ENCODE measurements at places on chromosomes 1 and 21. TPM values are rescaled to one million over a fixed set of nuclear protein-coding genes. Genes with fewer than 3 reads are reported as not detected.
A peak's percentile ranks its signal among the peaks of the same experiment; 100 is the strongest.

- peak overlapping the region; percentile 53 for H3K4me3 ChIP-seq
- H3K27me3 ChIP-seq: no peaks in the 10 kb centered on the region
- H3K4me1 ChIP-seq: no peaks in the 10 kb centered on the region
- H3K27ac ChIP-seq: peak overlapping the region; percentile 11
Measured at GRCh38 chr1:36400825-36401601, 3.3 kb upstream of the LSM10 start.

- H3K4me3 ChIP-seq: no peak overlapping the region
- DNase-seq: no peak
- no peaks in the 10 kb centered on the region for H3K36me3 ChIP-seq
Measured at GRCh38 chr1:29653034-29653810, 416.9 kb downstream of the PTPRU start.

DNA sequence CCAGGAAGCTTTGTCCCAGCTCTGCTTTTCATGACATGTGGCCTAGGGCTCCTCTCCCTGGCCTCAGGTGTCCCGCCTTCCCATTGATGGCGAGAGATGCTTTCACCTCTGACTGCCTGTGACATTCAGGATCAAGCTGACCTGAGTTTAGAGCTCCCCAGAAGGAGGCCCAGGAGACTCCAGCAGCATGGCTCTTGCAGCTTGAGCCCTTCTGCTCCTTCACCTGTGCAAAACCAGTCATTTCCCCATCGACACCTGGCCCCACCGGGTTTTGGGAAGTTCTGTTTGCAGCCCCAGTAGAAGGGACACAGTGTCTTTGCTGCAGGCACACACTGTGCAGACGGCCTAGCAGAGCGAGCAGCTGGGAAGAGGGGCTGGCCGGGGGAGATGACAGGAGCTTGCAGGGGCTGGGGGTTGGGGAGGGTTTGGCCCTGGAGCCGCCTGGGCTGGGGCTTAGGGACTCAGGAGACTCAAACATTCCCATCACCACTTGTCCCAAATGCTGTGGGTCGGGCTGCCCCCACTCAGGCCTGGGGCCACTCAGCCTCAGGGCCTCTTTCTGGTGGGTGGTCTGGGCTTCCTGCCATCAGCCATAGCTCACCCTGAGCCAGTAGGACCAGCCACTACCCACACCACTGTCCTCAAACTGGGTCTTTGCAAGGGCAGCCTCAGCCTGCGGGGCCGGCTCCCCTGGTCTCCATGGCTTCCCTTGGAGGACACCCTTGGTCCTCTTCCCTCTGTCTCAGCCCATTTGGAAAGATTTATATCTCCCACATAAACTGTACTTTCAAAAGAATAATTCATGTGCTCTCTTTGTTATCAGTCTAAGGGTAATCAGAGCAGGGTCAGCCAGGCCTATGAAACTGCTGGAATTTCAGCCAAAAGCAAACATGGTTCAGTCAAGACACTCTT is 3.8 kb upstream of the EDN2 start:
- H3K27me3 ChIP-seq: no peaks in the 10 kb centered on the region
- no peaks in the 10 kb centered on the region for H3K4me1 ChIP-seq
- no peaks in the 10 kb centered on the region for H3K36me3 ChIP-seq
- H3K27ac ChIP-seq: no peak overlapping the region
- H3K4me3 ChIP-seq: no peak overlapping the region

DNA sequence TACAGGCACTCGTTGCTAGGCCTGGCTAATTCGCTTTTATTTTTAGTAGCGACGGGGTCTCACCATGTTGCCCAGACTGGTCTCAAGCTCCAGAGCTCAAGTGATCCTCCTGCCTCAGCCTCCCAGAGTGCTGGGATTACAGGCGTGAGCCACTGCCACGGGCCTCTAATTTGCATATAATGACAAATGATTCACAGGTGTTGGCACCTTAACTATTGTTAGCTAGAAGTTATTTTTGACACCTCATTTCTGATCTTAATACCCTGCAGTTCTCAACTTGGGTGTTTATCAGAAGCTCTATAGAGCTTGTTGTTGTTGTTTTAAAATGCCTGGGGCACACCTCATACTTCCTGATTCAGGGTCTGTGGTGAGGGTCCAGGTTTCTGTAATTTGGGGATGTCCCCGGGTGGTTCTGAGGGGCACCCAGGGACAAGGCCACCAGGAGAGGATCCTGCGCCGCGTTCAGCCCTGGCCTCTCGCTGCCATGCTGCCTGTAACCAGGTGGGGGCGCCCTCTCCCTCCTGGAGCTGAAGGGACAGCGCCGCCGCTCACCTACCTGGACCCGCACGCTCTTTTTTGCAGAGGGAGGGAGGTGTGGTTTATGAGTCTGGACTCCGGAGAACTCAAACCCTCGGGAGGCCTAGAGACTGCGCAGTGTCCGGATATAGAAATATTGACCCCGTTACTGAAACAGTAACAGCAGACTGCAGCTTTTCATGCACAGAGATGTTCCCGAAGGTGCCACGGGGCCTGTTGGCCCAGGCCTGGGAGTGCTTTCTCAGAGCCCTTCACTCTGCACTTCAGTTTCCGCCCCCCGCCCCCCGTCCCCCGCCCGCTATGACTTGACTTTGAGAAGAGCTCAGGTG is 23.0 kb upstream of the NEK2 start:
- no peak overlapping the region for H3K27ac ChIP-seq
- no peaks in the 10 kb centered on the region for H3K36me3 ChIP-seq
- no peaks in the 10 kb centered on the region for H3K27me3 ChIP-seq
- no peaks in the 10 kb centered on the region for H3K4me1 ChIP-seq
- DNase-seq: peak; percentile 66
- peak overlapping the region; percentile 40 for H3K4me3 ChIP-seq

GRCh38 chr1:24513706-24514105 is 11.1 kb downstream of the RCAN3 start:
- H3K36me3 ChIP-seq: no peaks in the 10 kb centered on the region
- H3K27me3 ChIP-seq: no peaks in the 10 kb centered on the region
- no peaks in the 10 kb centered on the region for H3K4me1 ChIP-seq
- no peak for DNase-seq
- no peak overlapping the region for H3K27ac ChIP-seq

DNA sequence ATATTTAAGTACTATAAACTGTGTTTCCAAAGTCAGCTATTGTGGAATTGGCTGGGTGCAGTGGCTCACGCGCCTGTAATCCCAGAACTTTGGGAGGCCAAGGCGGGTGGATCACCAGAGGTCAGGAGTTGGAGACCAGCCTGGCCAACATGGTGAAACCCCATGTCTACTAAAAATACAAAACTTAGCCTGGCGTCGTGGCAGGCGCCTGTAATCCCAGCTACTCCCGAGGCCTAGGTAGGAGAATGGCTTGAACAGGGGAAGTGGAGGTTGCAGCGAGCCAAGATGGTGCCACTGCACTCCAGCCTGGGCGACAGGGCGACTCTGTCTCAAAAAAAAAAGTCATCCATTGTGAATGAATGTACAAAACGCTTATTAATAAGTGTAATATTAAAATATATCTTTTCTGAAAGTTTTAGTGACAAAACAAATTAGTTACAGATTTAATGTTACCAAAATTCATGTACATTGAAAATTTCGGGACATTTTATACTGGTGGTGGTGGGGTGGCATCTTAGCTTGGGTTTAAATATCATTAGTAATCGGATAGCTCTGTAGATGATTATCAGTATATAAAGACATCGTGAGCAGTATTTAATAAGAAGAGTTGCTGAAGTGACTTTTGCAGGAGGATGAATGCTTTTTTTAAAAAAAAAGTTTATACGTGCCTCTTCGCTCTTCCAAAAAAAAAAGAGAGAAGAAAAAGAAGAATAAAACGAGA is 503 bp upstream of the SRSF11 start:
- H3K36me3 ChIP-seq: no peaks in the 10 kb centered on the region
- DNase-seq: no peak
- no peaks in the 10 kb centered on the region for H3K27me3 ChIP-seq

- no peak overlapping the region for H3K4me3 ChIP-seq
- H3K36me3 ChIP-seq: no peaks in the 10 kb centered on the region
- no peaks in the 10 kb centered on the region for H3K27me3 ChIP-seq
- DNase-seq: no peak
Measured at GRCh38 chr1:160590488-160590887, 11.2 kb upstream of the CD84 start.

DNA sequence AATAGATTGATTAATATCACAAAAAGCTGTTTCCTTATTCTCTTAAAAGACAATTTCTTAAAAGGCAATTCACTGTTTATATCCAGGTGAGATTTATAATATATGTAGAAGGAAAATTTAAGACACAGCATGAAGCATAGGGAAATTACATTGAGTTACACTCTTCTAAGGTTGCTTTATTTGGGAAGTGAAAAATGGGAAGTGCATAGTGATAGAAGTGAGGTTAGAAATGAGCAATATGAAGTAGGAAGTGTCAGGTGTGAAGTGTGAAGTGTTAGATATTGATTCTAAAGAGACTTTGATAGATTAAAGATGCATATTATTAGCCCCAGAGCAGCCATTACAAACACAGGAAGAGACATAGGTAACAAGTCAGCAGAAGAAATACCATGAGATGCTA is 40.3 kb downstream of the FH start:
- no peaks in the 10 kb centered on the region for H3K4me1 ChIP-seq
- H3K27ac ChIP-seq: no peak overlapping the region
- H3K27me3 ChIP-seq: no peaks in the 10 kb centered on the region
- DNase-seq: no peak
- no peaks in the 10 kb centered on the region for H3K36me3 ChIP-seq

GRCh38 chr1:244173769-244174168 is 122.7 kb downstream of the ZBTB18 start:
- DNase-seq: no peak
- no peaks in the 10 kb centered on the region for H3K36me3 ChIP-seq
- H3K4me3 ChIP-seq: no peak overlapping the region
- no peak overlapping the region for H3K27ac ChIP-seq
- no peaks in the 10 kb centered on the region for H3K4me1 ChIP-seq

GRCh38 chr1:202745323-202745888 is 35.2 kb upstream of the SYT2 start:
- no peak overlapping the region for H3K4me3 ChIP-seq
- H3K36me3 ChIP-seq: peaks cover 14% of the 10 kb centered on the region
- H3K27me3 ChIP-seq: no peaks in the 10 kb centered on the region

DNA sequence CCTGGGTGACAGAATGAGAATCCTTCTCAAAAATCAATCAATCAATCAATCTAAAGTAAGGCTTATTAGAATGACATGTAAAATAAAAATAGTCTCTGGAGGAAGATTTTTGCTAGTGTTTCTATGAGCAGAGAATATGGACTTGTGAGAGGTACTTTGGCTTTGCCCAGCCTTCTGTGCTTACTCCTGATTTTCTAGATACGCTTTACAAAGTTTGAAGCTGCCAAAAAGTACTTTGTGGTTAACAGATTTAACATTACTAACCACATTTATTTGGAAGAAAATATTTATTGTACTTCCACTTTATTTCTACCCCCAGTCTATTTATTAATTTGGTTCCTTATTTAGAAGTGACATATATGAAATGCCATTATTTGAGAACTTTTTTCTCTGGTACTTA is 41.0 kb downstream of the CEP350 start:
- H3K27me3 ChIP-seq: no peaks in the 10 kb centered on the region
- no peaks in the 10 kb centered on the region for H3K36me3 ChIP-seq
- no peak for DNase-seq
- no peak overlapping the region for H3K4me3 ChIP-seq
- no peaks in the 10 kb centered on the region for H3K4me1 ChIP-seq

GRCh38 chr1:45266151-45266801 is 59.9 kb upstream of the ZSWIM5 start:
- no peak overlapping the region for H3K4me3 ChIP-seq
- no peak for DNase-seq
- peak overlapping the region; percentile 62 for H3K27ac ChIP-seq
- H3K36me3 ChIP-seq: no peaks in the 10 kb centered on the region

GRCh38 chr1:67952071-67952470 is 98.4 kb downstream of the DIRAS3 start:
- no peak overlapping the region for H3K27ac ChIP-seq
- no peak overlapping the region for H3K4me3 ChIP-seq
- no peaks in the 10 kb centered on the region for H3K4me1 ChIP-seq
- DNase-seq: no peak
- H3K36me3 ChIP-seq: no peaks in the 10 kb centered on the region

DNA sequence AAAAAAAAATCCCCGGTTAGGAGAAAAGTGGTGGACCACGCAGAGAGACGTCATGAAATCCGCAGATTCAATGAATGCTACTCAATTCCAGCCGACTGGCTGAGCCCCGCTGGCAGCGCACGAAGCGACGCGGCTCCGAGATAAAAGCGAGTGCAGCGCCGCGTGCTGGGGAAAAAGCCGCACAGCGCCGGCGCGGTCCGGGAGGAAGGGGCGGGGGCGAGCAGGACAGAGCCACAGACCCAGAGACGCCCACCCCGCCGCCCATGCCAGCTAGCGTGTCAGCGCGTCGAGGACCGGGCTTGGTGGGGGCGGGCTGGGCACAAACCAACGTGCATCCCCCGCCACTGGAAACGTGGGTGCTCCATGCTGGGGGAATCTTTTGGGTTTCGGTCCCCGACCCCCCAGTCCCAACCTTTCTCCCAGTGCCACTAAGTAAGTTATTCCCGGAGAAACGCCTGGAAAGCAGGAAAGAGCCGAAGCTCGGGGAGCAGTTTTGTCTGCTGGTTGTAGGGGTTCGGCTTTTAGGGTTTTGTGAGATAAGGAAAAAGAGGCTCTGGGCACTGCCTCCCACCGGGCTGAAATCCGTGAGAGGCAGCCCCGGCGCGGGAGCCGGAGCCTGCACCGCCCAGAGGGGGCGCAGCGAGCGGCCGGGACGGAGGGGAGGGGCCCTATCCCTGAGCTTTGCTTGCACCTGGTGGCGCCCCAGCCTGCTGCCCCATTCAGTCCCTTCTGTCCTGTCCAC is at the start of gene KCNJ6:
Gene KCNJ6, minus strand, starts transcription at position 148 of the 742 bp plus-strand sequence. CDS start 75,775 bp downstream, outside the sequence.
- no peaks in the 10 kb centered on the region for H3K4me1 ChIP-seq
- H3K36me3 ChIP-seq: no peaks in the 10 kb centered on the region
- H3K27ac ChIP-seq: no peak within 1 kb of the TSS
- H3K27me3 ChIP-seq: no peaks in the 10 kb centered on the region
- peak within 1 kb of the TSS; percentile 50 for H3K4me3 ChIP-seq

- peaks cover 15% of the 10 kb centered on the region for H3K4me1 ChIP-seq
- no peak overlapping the region for H3K4me3 ChIP-seq
- H3K36me3 ChIP-seq: no peaks in the 10 kb centered on the region
- peak; percentile 89 for DNase-seq
- H3K27me3 ChIP-seq: no peaks in the 10 kb centered on the region
- no peak overlapping the region for H3K27ac ChIP-seq
Measured at GRCh38 chr1:155061381-155062150, 2.0 kb upstream of the EFNA4 start.

AKR7A3 gene
- total RNA-seq: 7.9 TPM

PDC gene
- not detected for total RNA-seq

CCDC27 gene
- total RNA-seq: not detected

TNFSF18 gene
- not detected for total RNA-seq

MYBPHL gene
- total RNA-seq: not detected

MMEL1 gene
- 12.7 TPM for total RNA-seq

TNFRSF18 gene
- total RNA-seq: 5.9 TPM

Measured in breast epithelium (tissue), 4 donors.